Stimulated activated CD4-positive, alpha-beta T cell treated with anti-CD3 and anti-CD28 coated beads, Interleukin-1b, Interleukin-23, amount 100 ng/mL, for 4 hours (primary cell): ENCODE measurements at places on chromosomes 1 and 21.

DNA sequence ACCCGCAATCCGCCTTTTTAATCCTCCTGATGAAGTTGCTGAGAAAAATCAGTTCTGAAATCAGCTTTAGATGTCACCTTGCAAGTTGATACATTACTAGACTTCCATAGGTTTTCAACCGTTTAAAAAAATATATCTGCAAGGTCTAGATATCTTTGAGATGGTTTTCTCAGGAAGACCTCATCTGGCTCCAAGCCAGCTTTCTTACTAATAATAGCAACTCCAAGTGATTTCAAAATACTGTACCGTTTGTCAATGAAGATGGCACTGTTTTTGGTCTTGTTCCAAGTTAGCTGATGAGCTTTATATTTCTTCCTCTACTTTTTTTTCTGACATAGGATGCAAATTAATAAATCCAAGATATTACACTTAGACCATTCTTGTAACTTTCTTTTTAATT is 40.3 kb downstream of the LRRC8C start:
- DNase-seq: no peak

GRCh38 chr21:33800753-33801423 is 114.7 kb downstream of the ATP5PO start:
- no peak for DNase-seq

GRCh38 chr1:6004412-6005123 is 12.3 kb upstream of the NPHP4 start:
- no peak for DNase-seq

- DNase-seq: no peak
These were observed 289.2 kb downstream of the GRIK1 start for GRCh38 chr21:29650523-29651022.

DNA sequence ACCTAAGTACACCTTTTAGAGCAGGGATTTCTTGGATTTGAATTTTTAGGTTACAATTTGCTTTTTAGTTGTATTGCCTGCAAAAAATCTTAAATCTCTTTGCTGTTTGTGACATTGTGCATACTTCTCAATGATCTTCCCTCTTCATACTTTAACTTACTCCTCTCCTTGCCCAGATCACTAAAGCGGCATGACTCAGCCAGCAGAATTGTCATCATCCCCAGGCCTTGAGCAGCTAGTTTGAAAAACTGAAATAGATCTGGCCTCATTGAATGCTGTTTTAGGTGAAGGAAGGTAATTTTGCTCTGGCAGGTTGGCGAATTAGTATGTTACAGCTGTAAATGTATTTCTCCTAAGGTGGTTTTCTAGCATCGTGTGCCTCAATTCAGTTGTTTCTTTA is 145.9 kb downstream of the RYR2 start:
- no peak for DNase-seq

- DNase-seq: no peak
These were observed 4.7 kb upstream of the ZNF496 start for GRCh38 chr1:247336390-247336789.

DNA sequence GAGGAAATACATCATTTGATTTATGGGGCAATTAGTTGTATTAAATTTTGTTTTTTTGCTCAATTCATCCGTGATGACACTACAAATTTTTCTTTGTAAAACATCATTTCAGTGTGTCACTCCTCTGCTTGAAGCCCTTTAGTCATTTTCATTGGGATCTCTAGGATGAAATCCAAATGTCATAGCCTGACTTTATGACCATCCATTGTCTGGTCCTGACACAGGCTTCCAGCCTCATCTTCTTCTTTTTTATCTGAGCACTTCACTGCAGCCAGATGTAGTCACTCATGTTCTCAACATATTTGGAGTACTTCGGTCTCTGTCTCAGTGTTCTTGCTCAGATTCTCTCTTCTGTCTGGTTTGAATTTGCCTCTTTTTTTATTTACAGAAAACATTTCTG is 173.1 kb downstream of the HMCN1 start:
- DNase-seq: no peak

DNA sequence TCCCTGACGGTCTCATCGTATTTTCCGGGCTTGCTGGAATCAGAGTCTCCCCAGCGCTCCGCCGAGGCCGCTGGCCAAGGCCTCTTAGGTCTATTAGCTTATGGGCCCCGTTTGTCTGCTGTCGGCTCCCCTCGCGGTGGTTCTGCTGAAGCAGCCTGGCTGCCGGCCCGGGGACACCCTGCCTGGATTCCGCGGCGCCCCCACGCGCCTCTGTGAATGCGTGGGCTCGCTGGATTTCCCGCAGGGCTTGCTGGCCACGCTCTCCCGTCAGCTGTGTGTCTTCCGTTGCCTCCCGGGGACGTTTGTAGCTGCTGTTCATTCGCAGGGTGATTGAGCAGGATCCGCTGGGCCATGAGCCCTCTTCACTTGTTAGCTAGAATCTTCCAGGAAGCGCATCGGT is 8.4 kb downstream of the LRRC3 start:
- DNase-seq: no peak

DNA sequence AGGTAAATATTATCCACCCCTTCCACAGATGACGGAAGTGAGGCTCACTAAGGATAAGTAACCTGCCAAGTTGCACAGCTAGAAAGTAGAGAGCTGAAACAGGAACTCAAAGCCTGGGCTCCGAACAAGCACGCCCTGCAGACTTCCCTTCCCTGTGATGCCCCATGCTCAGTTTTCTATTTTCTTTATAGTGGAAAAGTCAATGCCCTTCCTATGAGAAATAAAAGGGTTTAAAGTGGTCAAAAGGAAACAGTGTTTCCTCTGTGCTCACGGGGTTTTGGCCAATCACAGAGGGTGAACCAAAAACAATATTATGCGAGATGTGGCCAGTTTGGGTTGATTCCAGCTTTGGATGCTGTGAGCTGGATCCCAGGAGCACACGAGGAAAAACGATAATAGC is 44.5 kb downstream of the DDR2 start:
- no peak for DNase-seq

- DNase-seq: no peak
These were observed 24.3 kb upstream of the ENO1 start for GRCh38 chr1:8902765-8903164.

DNA sequence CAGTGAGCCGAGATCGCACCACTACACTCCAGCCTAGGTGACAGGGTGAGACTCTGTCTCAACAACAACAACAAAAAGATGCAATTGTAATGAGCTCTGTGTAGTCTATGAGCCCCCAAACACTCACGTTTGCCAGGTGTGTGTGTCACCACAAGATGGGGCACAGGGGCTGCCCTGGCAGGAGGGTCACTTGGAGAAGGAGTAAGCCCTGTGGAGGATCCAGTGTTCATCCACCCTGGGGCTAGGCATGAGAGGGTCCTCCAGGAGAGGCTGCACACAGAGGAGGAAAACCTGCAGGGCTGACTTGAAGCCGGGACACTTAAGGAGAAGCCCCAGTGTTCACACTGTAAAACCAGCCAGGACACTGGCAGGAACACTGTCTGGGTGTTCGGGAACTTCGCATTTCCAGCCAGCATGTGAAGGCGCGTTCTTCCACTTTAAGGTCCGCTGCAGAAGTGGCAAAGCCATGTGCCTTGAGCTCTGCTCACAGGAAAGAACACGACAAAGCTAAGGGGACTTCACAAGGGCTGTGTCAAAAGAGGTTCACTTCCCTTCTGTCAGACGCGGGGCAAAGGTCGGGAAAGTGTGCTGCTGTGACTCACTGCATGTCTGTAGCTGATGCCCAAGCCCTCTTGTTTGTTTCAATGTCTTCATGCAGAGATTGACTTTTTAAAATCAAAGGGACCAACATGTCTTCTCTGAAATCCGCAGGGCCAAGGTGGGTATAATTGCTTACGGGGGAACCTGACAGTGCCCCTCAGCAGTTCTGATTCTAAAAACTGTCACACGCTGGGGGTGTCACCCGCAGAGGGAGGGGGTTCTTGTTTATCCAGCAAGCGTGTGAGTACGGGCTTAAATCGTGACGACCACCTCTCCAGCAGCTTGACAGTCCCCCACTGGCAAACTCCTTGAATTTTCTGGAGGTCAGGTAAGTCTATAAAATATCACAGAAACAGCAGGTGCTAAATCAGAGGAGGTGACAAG is 102.8 kb downstream of the RIPK4 start:
- DNase-seq: no peak

DNA sequence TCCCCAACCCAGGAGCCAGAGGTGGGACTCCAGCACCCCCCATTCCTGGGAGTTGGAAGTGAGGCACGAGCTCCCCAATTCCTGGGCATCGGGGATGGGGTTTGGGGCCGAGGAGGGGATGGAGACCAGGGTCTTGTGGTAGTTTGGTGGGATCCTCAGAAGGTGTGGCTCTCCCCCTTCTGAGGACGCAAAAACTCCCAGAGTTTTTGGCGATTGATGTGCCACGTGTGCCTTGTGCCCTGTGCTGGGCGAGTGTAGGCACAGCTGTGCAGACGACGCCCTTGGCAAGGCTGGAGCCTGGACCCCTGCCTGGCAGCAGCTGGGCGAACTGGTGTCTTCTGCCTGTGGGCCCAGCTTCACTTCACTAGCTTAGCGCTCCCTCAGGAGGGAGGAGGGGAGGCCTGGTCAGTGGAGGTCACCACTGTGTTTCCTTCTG is 2.6 kb downstream of the GUK1 start:
- DNase-seq: no peak

- DNase-seq: no peak
These were observed 180.7 kb upstream of the SGIP1 start for GRCh38 chr1:66353257-66353656.

- no peak for DNase-seq
These were observed 42.7 kb downstream of the EBNA1BP2 start for GRCh38 chr1:43129426-43129825.

DNA sequence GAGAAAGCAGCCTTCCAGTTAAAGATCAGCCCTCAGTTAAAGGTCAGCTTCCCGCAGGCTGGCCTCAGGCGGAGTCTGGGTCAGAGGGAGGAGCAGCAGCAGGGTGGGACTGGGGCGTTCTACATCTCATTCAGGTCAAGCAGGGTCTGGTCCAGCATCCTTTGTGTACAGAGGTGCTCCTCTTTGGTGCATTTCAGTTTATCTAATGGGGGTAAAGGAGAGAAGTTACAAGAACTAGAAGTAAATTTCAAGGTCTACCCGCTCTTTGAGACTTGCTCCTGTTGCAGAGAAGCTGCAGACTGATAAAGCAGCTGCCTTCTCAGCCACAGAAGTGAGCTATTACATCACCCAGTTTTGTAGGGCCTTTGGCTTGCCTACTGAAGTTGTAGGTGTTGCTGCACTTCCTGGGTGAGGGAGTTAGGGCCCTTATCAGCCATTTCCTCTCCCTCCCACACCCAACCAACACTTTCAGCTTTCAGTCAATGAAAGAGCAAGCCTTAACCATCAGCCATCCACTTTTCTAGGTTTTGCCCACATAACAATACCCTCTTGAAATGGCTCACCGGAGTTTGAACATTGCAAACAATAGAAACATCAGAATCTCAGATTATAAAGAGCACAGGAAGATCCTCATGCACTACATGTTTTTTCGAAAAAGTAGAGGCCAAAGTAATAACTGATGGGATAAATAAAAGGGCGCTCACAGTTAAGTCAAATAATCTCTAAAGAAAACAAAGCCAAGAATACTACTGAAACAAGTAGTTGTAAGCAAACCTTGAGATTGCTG is 2.8 kb upstream of the NUP210L start:
- peak; percentile 22 for DNase-seq

DNA sequence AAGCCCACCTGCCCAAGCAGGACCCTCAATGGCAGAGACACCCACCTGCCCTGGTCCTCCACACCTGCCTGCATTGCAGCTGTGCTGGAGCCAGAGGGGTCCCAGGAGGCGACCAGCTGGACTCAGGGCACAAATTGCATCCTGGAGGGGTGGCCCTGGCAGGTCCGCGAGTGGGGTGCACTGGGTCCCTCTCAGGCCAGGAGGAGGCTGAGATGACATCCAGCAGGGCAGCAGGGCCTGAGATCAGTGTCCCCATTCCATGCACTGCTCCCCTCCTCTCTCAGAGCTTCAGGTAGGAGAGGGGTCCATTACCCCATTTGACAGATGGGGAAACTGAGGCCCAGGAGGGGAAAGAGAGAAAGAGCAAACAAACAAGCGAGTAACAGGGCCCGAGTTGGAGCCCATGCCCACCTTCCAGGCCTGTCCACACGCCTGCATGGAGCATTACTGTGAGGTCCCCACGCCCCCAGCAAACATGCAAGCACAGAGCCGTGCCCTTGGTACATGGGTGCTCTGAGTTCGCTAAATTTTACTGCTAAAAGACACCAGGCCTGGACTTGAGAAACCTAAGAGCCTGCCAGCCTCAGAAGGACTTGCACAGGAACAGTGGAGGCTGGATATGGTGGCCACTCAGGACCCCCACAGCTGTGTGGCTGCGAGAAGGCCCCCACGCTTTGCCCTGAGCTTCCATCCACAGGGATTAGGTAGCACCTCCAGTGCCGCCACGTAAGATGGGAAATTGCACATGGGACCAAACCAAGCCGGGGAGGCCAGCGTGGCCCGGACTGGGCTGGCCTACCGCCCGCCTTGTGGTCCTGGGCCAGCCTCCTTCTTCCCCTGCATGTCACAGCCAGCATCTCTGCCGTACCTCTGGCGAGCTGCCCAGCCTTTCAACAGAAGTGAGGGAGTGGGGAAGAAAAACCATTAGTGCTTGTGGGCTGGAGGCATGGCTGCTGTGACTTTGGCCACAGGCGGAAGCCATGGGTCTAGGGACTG is 7.4 kb downstream of the WNT3A start:
- no peak for DNase-seq

DNA sequence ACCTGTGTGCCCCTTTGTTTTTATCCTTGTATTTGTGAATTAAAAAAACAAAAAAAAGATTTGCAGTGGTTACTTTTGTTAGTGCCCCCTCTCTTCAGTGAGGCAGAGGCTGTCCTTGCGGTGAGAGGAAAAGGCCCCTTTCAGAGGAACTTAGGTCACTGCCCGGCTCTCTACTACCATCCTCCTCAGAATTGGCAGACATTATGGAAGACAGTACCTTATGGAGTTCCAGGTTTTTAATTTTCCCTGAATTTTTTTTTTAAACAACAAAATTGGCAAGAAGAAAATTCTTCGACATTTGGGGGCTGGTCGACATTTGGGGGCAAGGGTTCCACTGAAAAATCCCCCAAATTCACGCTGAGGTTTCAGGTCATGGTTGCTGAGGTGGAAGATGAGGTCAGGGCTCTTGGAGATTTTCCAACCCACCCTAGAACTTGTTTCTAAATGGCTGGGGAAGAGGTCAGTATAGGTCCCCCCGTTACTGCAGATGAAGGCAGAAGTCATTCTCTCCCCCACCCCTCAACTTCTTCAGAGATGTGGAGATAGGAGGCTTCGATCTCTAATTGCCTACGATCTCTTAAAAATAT is 5.3 kb downstream of the RXFP4 start:
- DNase-seq: no peak

GRCh38 chr1:112779665-112780526 is 64.8 kb upstream of the PPM1J start:
- DNase-seq: no peak

DNA sequence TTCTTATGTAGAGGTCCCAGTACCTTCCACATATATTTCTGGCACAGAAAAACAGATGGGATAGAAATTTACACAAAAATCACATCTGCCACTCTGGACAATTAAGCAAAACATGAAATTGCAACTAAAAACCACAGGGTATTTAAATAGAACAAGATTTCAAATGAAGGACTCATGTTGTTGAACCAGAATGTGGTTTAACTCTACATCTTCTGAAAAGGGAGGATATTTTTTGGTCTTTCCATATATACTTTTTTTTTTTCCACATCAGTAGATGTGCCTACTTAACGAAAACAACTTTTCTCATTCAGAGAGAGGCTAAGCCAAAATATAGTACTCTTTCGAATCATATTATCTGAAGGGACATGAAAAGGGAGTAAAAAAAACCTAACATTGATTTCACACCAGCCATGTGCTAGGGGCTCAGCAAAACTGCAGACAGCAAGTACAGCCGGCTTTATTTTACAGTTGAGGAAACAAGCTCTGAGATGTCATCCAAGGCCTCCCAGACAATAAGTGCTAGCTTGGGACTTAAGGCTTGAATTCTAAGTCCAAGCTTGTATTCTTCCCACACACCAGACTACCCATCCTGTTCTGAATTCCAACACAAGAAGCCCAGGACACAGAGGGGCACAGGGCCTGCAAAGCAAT is 208.9 kb downstream of the PBX1 start:
- DNase-seq: no peak
